GM23338 (cell line): ENCODE measurements at places on chromosomes 16 and 17. TPM values are rescaled to one million over a fixed set of nuclear protein-coding genes. Genes with fewer than 3 reads are reported as not detected.

OR1E1 gene
- not detected in 2 replicates for total RNA-seq

HOXB3 gene
- total RNA-seq: 0.17 TPM in 1 of 2 replicates, not detected in the other

HS3ST4 gene
- 1.7 and 2.1 TPM in 2 replicates for total RNA-seq

PRKCB gene
- 9.2 and 16.4 TPM in 2 replicates for total RNA-seq

KRT36 gene
- total RNA-seq: not detected in 2 replicates

RNF222 gene
- total RNA-seq: 0.07 and 0.31 TPM in 2 replicates

GRCh38 chr17:42101513-42102292, 3.4 kb upstream of the ZNF385C start:
- DNase-seq: peak; percentile 88

DNA sequence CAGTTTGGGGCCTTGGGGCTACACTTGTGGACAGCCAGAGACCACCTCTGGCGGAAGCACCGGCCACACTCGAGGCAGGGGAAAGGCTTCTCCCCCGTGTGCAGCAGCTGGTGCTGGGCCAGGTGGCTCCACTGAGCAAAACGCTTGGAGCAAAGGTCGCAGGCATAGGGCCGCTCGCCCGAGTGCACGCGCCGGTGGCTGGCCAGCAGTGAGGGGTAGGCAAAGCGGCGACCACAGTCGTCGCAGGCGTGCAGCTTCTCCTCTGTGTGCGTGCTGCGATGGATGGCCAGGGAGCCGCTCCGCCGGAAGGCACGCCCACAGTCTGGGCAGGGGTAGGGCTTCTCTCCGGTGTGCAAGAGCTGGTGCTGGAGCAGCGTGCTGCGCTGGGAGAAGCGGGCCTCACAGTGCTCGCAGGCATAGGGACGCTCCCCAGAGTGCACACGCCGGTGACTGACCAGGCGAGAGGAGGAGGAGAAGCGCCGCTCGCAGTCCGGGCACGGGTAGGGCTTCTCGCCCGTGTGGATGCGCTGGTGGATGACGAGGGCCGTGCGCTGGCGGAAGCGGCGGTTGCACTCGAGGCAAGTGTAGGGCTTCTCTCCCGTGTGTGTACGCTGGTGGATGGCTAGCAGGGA, 5.8 kb downstream of the ZNF689 start:
- DNase-seq: peak; percentile 13

- DNase-seq: no peak
These were observed 25.3 kb downstream of the KLHDC4 start for GRCh38 chr16:87740441-87740840.

GRCh38 chr17:17565471-17566339, 25.8 kb downstream of the PEMT start:
- no peak for DNase-seq

- no peak for DNase-seq
These were observed 2.9 kb upstream of the THRA start for GRCh38 chr17:40059729-40060475.

DNA sequence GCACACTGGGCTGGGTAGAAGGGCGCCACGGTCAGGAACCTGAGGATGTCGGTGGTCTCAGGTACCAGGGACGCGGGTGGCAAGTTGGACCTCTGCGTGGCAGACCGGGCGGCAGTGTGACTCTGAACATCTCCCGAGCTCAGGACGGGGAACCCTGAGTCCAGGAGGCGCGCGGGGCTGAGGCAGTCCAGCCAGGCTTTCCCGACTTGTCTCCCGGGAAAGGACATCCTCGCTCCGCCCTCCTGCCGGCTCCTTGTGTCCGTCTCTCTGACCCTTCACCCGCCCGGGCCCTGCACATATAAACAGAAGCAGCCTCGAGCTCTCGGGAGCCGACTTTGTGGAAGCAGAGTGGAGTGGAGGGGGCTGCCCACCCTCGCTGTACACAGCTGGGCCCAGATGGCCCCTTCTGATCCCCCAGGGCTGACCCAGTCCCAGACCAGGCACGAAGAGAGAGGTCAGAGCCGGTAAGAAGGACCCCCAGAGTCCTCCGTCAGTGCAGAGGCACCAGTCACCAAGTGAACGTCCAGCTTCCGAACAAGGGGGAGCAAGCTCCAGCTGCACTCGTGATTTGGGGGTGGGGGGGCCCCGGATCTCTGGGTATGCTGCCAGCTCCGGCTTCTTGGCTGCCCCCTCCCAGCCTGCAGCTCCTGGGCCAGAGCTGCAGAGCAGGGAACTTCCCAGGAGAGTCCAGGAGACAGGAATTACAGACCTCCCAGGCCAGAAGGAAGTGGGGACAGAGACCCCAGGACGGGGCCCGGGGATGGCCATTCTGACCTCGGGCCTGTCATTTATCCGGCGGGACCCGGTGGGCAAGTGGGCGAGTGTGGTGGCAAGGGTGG, 8.5 kb upstream of the P2RX1 start:
- no peak for DNase-seq

GRCh38 chr17:58313815-58314705, 14.5 kb downstream of the TSPOAP1 start:
- DNase-seq: no peak

GRCh38 chr16:89409161-89409711, 81.1 kb downstream of the ANKRD11 start:
- DNase-seq: no peak

DNA sequence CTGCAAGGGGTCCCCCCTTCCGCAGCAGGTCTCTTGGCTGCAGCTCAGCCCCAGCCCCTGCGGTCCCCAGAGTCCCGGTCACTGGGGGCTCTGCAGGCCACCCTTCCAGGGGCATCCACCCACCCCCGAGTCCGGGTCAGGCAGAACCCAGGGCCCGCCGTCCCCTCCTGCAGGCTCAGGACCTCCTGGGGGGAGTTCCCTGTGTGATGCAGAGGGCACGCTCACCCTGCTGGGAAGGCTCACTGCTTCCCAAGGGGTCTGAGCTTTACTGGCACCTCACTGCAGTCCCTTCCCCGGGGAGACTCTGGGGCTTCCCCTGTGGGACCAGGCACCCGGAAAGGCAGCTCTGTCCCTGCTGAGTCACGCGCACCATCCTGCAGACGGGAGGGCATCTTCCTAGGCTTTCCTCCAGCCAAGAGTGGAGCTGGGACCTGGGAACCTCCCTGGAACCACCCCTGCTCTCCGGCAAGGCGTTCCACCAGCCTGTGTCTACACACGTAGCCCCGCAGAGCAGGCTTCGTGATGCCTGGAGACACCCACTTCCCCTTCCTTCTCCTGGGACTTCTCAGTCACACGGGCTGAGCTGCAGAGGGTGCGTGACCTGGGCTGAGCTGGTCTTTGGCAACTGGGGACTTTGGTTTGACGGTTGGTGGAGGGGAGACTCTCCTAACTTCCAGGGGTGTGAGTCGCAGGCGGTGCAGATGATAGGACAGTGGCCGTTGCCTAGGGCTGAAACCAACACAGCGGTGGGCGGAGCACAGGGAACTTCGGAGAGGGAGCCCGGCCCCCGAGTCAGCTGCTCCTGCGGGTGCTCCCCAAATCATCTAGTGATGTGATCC, 23.4 kb downstream of the SLC25A10 start:
- no peak for DNase-seq

DNA sequence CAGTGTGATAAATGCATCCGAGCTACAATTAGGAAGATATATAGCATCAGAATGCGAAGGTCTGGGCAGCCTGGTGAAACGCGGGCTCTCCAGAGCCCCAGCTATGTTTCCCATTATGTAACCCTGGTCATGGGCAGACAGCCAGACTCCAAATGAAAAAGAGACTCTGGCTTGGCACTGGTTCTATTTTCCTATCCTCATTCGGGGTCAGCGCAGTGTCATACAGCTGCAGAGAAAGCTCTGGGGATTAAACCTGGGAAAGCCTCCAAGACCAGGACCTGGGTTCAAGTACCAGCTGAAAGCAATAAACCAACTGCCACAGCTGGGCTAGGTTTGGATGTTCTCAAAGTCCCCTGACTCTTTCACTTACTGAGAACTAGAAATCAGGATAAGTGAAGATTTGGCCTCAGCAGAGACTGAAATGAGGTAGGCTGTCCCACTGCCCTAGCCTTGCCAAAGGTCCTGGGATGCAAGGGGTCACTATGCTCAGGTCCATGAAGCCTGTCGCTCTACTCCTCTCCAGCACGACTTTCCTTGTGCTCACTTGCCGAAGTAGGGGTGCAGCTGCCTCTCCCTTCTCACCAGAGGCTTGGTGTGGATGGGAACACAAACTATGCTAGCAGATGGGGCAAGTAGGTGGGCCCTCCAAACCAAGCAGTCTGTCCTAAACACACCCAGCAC, 123.8 kb downstream of the SMG6 start:
- DNase-seq: no peak

DNA sequence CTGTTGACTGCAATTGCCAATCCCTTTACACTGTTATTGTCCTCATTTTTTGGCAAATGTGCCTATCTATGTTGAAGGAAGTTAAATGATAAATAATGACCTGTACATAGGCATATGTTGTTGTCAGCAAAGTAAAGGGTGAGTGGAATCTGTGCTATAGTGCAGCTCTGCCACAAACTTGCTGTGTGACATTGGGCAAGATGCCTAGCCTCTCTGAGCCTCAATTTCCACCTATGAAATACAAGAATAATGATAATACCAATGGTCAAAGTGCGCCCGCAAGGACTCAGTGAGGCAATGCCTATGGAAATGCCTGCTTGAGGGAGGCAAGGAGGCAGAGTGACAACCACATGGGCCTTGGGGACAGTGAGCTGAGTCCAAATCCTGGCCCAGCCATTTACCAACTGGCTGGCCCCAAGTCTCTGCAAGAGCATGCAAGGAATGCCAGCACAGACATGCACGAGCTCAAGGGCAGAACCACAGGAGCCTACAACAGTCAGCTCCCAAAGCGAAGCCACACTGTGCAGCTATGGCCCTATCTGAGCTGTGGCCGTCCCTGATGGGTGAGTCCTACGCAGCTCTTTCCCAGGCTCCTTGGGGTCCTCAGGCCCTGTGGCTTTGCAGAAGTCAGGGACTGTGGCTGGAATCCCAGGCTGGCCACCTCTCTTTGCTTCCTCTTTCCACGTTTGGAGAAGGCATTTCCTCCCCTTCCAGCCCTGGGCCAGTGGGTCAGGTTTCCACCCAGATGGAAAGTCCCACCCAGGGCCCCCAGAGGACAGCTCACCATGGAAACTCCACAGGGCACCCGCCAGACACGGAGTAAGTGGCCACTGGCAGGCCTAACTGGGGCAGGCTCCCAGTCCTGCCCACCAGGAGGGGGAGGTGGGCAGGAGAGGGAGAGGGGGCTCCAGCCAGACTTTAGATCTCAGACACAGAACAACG, 82.1 kb downstream of the ZNF423 start:
- no peak for DNase-seq

GRCh38 chr17:43453331-43453812, 30.4 kb upstream of the DHX8 start:
- DNase-seq: no peak

DNA sequence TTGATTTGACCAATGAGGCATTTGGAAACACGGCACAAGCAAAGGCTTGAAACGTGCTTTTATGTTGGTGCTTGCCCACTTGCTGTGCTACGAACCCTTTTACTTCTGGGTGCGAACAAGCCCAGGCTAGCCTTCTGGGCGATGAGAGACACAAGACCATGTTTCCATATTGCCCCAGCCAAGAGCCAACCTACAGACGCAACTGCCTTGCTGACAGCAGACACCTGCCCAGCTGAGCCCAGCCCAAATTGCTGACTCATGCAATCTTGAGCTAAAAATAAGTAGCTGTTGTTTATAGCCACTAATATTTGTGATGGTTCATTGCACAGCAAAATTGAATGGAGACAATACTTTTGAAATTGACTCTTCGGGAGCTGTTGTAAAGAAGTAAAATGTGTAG, 464.5 kb downstream of the WWOX start:
- no peak for DNase-seq

DNA sequence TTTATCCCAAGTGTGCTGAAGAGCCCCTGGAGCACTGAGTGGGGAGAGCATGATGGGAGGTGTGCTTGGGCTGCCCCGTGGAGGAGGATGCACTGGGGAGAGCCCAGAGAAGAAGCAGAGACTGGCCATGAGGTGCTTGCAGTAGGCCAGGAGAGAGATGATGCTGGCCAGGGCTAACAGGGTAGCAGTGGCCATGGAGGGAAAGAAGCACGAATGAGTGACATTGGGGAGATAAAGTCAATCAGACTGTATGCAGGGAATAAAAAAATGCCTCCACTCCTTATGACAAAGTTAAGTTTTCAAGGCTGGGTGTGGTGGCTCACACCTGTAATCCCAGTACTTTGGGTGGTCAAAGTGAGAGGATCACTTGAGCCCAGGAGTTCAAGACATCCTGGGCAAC, 5.4 kb upstream of the TMEM220 start:
- DNase-seq: no peak

DNA sequence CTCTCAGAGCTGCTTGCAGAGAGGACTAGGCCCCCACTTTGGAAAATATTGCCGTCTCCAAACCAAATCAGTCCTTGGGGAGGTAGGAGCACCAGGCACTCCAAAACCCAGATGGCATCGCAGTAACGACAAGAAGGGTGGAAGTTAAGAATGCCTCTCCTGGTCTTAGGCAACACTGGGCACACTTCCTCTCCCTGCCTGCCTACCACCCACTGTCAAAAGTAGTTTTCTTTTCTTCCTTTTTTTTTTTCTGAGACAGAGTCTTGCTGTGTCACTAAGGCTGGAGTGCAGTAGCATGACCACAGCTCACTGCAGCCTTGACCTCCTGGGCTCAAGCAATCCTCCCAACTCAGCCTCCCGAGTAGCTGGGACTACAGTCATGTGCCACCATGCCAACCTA, 47.2 kb downstream of the SRL start:
- no peak for DNase-seq
